Umbilical cord (tissue), 2 donors: ENCODE measurements at places on chromosomes 2 and 18.

- no peak for DNase-seq
Measured at GRCh38 chr2:31023541-31023940, 114.7 kb downstream of the GALNT14 start.

DNA sequence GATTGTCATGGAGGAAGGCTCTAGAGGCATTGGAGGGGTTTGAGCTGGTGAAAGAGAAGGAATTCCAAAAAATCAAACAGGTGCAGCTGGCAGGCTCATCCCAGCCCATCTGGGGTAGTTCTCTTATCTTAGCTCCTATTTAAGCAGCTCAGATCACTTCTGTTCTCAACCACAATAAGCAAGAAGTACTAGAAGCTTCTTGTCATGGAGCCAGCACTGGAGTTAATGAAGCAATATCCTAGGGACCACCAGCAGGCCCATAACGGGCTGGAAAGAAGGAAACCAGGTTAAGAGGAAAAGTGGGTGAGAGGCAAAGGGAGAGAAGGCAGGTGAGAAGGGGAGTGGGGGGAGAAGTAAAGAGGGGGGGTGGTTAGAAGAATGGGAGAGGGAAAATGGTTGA is 100.7 kb upstream of the ZFP36L2 start:
- no peak for DNase-seq

DNA sequence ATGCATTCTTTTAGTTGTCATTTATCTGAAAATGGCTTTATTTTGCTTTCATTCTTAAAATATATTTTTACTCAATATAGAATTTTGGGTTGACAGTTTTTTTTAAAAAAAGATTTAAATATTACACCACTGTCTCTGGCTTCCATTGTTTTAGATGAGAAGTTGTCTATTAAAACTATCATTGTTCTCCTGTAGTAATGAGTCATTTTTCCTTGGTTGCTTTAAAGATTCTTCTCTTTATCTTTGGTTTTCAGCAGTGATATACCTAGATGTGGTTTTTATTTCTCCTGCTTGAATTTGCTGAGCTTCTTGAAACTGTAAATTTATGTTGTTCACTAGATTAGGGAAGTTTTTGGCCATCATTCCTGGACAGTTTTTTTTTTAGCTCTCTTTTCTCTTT is 26.7 kb upstream of the DLX2 start:
- no peak for DNase-seq

DNA sequence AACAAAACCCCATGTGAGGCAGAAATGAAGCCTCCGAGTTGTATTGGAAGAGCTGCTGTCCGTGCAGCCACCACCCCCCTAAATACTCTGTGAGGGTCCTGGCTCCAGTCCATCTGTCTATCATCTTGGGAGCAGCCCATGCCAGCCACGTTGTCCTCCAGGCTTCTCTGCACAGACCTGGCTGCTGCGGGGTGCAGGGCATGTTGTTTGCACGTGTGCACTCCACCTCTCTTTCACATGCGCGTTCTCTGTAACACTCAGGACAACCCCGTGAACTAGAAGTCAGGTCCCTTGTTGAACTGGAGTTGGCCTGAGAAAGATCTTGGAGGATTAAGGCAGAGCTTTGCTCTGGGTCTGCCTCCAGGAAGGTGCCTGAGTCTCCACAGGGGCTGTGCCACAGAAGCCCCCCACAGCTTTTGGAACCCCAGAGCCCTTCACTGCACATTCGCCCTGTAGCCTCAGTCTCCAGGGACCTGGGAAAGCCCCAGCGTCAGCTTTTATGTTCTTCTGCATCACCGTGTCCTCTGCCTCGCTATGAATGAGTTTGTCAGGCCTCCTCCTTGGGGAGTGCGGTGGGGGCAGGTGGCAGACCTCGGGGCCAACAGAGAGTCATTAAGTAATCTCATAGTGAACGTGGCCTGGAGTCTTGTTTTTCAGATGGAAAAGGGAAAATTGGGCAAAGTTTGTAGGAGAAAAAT is 16.6 kb downstream of the RTP5 start:
- DNase-seq = no peak

- no peak for DNase-seq
Measured at GRCh38 chr18:34370704-34371395, 146.1 kb upstream of the NOL4 start.

DNA sequence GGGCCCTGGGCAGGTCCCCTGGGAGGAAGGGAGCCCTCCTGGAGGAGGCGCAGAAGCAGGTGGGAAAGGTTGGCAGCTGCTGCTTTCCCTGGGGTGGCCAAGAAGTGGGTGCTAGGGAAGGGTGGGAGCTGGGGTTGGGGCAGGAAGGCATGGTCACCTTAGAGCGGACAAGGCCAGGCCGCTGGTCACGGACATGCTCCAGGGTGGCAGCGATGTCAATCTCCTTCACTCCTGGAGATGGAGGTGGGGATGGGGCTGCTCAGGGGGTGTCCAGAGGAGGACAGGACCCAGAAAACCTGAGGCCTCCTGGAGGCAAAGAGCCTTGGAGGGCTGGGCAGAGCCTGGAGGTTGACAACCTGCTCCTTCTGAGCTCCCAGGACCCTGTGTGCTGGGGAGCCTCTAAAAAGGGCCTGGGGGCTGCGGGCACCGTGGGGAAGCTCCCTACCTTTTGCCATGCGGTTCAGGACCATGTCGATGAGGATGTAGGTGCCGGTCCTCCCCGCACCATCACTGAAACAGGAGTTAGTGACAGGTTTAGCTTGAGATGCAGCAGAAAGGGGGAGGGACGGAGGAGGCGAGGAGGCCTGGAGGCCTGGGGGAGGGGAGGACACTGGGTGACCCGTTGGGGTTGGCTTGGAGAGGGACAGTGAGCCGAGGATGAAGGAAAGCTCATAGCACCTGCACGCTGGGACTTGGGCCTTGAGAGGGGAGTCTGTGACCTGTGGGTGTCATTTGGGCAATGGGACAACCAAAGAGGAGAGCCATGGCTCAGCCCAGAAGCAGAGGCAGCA is 11.4 kb downstream of the DNAJB2 start:
- DNase-seq = no peak

DNA sequence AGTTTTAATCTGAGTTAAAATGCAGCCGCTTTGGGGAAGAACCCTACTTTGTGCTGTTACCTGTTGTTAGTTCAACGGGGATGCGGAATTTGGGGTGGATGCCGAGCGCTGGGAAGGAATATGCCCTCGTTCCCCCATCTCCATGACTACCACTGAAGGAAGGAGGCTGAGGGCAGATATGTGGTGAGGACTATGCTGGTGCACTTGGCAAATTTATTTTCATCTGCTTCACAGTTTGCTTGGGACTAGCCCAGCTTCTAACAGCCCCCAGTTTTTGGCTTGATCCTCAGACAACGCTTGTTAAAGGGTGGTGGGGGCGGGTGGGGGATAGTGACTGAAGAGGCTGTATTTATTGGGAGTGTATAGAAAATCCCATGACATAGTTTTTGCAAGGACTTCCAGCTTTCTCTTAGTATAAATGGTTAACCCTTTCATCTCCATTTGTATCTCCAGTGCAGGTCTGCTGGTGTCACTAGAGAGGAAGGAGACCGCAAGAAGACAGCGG is 100.8 kb downstream of the COLEC12 start:
- DNase-seq = no peak

DNA sequence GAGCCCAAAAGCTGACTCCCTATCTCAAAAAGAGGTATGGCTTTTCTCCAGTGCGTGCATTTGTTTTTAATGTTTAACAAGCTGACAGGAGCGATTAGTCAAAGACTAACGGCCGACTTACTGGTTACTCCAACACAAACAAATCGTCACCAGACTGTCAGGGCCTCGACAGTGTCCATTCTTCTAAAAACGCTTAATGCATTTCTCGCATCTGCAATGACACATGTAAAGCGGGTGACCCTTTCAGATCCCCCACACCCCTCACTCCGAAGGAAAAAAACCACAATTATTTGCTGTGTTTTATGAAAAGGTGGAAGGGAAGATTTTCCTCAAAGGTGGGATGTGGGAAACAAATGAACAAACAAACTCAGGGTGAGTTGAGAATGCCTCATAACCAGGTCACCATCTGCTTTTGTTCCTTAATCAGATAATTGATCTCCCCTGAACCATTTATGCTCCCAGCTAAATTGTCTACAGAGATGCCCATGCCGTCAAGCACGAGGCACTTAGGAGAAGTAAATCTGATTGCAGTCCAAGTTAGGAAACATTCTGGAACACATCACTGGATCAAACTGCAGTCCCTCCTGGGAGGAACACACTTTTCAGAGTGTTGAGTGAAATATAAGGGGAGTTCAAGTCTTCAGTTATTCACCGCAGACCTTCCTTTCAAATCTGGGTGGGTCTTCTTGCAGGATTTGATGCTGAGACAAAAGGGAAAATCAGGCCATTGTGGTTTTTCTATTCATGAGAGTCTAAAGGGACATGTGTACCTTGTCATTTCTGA is 340.8 kb downstream of the CMPK2 start:
- DNase-seq = peak; percentile 30

DNA sequence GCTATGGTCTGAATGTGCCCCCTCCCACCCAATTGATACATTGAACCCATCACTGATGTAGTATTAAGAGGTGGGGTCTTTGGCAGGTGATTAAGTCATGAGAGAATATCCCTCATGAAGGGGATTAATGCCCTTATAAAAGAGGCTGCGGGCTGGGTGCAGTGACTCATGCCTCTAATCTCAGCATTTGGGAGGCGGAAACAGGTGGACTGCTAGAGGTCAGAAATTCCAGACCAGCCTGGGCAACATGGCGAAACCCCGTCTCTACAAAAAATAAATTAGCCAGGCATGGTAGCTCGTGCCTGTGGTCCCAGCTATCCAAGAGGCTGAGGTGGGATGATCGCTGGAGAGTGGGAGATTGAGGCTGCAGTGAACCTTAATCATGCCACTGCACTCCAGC is 14.3 kb downstream of the POLR2D start:
- DNase-seq = no peak

GRCh38 chr2:56960581-56960980 is 776.8 kb downstream of the CCDC85A start:
- no peak for DNase-seq

- no peak for DNase-seq
Measured at GRCh38 chr18:56649996-56650395, 1.2 kb upstream of the WDR7 start.

DNA sequence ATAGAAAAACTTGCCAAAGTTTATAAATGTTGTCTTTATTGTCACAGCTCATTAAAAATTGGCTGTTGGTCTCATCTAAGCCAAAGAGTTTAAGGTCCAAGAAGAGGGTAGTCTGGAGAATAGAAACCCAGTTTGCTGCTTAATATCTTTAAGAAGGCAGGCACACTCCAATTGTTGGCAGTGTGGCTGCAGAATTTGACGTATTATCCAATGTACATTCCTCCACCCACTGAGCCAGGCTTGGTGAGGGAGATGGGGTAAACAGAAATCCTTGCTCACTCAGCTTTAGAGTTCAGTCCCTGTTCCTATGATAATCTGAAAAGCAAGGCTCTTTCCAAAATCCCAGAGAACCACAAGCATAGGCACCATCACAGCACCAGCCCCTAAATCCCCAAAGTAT is 10.7 kb upstream of the ADD2 start:
- peak; percentile 63 for DNase-seq

GRCh38 chr2:201234663-201235135 is 25.6 kb upstream of the CASP8 start:
- DNase-seq = no peak

GRCh38 chr2:1079873-1080799 is 129.5 kb downstream of the SNTG2 start:
- DNase-seq = no peak

DNA sequence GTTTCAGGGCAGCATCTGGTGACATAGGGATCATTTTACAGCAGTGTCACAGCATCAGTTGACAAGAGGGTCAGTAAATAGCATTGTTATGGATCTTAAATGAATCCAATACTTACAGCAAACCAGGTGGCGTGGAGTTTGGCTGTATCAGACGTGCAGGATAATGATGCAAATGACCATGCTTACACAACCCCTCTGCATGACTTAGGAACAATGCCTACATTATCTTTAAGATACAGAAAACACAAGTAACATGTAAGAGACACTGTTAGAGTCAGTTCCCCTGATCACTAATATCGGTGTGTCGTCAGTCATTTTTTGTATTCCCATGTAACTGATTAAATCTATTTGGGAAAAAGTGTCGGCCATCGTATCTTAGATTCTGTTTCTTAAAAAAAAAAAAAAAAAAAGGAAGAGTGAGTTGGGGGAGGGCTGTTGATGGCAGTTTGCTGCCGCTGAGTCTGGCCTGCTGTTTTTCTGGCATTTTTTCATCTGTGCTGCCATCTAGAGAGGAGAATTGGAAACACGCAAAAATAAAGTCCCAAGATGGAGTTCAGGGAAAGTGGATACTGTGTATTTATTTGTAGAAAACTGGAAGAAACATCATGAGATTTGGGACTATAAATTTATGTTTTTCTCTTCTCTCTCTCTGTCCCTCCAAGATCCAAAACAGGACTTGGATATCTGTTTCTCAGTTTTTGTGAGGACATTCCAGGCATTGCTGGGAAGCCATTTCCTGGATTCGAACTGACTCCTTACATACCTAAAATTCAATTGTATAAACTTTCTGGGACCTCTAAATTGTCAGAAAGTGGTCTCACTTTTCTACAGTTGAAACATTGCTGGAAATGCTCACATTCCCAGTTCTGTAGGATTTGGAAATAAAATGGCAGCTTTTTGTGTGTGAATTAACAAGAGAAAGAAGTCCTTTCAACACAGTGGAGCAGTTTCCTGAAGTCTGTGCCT is 60.3 kb upstream of the AGPS start:
- peak; percentile 90 for DNase-seq

DNA sequence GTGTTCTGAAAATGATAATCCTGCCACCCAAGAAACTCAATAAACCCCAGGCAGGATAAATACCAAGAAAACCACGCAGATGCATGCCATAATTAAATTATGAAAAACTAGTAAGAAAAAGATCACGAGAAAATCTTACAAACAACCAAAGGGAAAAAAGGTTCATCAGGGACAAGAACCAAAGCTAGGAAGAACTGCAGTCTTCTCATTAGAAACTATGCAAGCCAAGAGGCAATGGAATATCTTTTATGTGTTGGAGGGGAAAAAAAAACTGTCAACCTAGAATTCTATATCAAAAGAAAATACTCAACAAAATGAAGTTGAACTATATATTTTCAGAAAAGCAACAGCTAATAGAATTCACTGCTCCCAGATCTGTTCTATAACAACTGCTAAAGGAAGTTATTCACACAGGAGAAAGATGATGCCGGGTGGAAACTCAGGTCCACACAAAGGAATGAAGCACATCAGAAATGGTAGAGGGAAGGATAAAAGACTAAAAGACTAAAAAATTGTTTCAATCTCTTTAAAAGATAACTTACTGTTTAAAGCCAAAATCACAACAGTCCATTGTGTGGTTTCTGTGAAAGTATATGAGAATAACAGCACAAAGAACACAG is 55.0 kb downstream of the NDUFA10 start:
- DNase-seq = no peak
